Chondrocyte (in vitro differentiated cells): ENCODE measurements at places on chromosomes 2 and 18. TPM values are rescaled to one million over a fixed set of nuclear protein-coding genes. Genes with fewer than 3 reads are reported as not detected.

SPATA3 gene
- total RNA-seq = not detected in 3 replicates

DNER gene
- not detected in 3 replicates for total RNA-seq

BMP10 gene
- total RNA-seq = not detected in 3 replicates

DNA sequence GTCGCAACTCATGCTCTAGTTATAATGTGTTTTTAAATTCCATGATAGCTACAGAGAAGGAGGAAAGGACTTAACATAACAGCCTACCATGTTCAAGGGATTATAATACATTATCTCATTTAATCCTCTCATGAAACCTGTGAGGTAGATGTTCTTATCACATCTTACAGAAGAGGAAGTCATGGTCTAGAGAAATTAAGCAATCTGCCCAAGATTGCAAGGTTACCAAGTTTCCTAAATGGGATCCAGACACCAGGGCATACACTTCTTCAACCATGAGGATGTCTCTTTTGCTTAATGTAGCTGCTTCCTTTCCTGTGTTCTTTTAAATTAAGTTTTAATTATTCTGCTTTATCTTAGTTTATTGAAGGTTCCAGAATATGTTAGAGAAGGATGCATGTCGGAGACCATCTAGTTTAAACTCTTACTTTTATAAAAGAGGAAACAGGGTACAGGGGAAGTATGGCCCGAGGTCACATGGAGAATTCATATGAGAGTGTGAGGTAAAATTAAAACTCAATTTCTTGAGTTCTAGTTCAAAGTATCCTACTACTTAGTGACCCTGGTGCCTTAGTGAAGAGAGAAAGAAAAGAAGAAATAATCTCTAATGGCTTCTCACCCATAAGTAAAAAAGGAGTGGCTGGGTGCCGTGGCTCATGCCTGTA, 3.6 kb upstream of the IL1A start:
- H3K27ac ChIP-seq = no peak overlapping the region
- no peaks in the 10 kb centered on the region for H3K4me1 ChIP-seq
- no peaks in the 10 kb centered on the region for H3K36me3 ChIP-seq
- DNase-seq = no peak

GRCh38 chr18:3623769-3624545, 174.0 kb downstream of the TGIF1 start:
- H3K4me3 ChIP-seq = peak overlapping the region; percentile 46
- H3K27me3 ChIP-seq = no peaks in the 10 kb centered on the region
- H3K36me3 ChIP-seq = no peaks in the 10 kb centered on the region
- peak overlapping the region; percentile 100 for H3K27ac ChIP-seq
- H3K4me1 ChIP-seq = peaks cover 64% of the 10 kb centered on the region

DNA sequence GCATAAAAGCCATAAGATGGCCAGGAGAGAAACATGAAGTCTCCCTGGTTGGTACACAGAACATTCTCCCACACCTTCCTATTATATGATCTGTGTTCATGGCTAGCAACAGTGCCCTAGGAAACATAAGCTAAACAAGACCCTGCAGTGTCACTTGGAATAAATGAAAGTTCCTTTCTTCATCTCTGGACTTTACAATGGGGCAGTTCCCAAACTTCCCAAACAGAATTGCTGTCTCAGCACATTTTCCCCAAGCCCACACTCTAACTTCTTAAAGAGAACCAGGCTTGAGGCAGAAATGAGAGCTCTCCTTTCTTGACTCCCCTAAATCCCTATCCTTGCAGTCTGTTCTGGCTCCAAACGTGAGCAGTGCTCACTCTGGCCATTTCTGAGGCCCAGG, 173.2 kb upstream of the CREB1 start:
- no peak for DNase-seq
- H3K27me3 ChIP-seq = no peaks in the 10 kb centered on the region
- no peaks in the 10 kb centered on the region for H3K4me1 ChIP-seq
- no peak overlapping the region for H3K4me3 ChIP-seq

- peak overlapping the region; percentile 99 for H3K4me3 ChIP-seq
Observed at GRCh38 chr2:188294352-188294926, 2.8 kb downstream of the GULP1 start.

DNA sequence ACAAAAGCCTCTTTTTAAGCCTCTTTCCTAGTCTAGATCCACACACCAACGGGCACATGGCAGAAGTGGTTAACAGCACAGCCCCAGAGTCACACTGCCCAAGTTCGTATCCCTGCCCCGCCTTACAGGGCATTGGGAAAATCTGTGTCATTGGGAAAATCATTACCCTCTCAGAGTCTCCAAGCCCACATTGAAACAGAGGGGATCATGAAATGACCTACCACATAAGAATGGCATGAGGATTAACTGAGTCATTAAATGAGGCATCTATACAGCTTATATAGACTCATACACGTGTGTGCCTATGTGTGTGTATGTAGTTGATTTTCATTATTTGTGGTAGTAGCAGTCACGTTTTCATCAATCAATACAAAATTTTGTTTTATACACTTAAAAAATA, 469.0 kb upstream of the POU3F3 start:
- H3K27ac ChIP-seq = no peak overlapping the region
- H3K27me3 ChIP-seq = peaks cover 2% of the 10 kb centered on the region
- H3K36me3 ChIP-seq = peaks cover 1% of the 10 kb centered on the region
- DNase-seq = no peak
- peaks cover 13% of the 10 kb centered on the region for H3K4me1 ChIP-seq

DNA sequence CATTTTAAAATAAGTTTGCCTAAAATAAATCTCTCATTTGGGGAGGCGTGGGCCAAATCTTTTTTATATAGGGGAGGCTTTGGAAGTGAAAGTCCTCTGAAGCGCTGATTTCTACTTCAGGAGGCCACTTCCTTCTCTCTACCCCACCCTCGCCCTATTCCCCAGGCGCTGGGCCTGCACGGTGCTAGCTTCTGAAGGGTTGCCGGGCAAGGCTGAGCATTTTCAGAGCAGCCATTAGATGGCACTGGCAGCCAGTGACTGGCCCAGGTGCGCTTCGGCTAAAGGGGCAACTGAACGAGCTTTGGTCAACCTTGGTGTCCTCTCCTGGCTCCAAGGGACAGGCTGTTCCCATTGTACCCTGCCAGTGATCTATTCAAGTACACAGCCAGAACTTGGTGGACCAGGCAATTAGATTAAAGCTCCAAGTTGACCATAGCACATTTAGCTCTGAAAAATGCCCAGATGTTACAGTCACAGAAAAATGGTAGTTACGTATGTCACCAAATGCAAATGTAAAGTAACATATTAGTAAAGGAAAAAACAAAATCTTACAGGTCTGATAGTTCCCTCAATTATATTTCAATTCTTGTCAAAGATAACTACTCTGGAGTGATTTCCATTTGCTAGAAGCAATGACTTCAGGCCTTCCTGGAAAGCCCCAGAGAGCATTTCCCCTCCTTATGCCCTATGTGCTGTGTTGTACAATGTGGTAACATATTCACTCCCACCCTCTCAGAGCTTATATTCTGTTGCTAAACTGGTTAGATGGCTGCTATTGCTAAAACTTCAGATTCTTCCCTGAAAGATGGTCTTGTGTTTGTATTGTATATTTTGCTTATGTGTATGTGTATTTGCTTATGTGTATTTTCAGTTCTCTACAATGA, 2.1 kb downstream of the POMC start:
- H3K27ac ChIP-seq = no peak overlapping the region
- H3K4me3 ChIP-seq = no peak overlapping the region
- H3K27me3 ChIP-seq = peaks cover 57% of the 10 kb centered on the region
- H3K4me1 ChIP-seq = no peaks in the 10 kb centered on the region
- no peaks in the 10 kb centered on the region for H3K36me3 ChIP-seq

GRCh38 chr18:76493213-76494161, 1.6 kb downstream of the ZNF516 start:
- no peak for DNase-seq
- H3K27ac ChIP-seq = peak overlapping the region; percentile 96
- H3K36me3 ChIP-seq = no peaks in the 10 kb centered on the region
- H3K27me3 ChIP-seq = no peaks in the 10 kb centered on the region
- H3K4me1 ChIP-seq = peaks cover 34% of the 10 kb centered on the region

GRCh38 chr2:45950606-45951005, 299.1 kb downstream of the PRKCE start:
- no peak for DNase-seq
- H3K27ac ChIP-seq = no peak overlapping the region
- H3K27me3 ChIP-seq = no peaks in the 10 kb centered on the region
- no peaks in the 10 kb centered on the region for H3K36me3 ChIP-seq
- peaks cover 4% of the 10 kb centered on the region for H3K4me1 ChIP-seq

GRCh38 chr2:70094171-70094977, 7.1 kb downstream of the PCBP1 start:
- no peaks in the 10 kb centered on the region for H3K27me3 ChIP-seq
- peak; percentile 11 for DNase-seq
- H3K27ac ChIP-seq = peak overlapping the region; percentile 72
- peaks cover 16% of the 10 kb centered on the region for H3K4me1 ChIP-seq
- no peaks in the 10 kb centered on the region for H3K36me3 ChIP-seq

- no peak overlapping the region for H3K27ac ChIP-seq
- peaks cover 45% of the 10 kb centered on the region for H3K4me1 ChIP-seq
- DNase-seq = no peak
- H3K27me3 ChIP-seq = no peaks in the 10 kb centered on the region
- no peak overlapping the region for H3K4me3 ChIP-seq
Observed at GRCh38 chr2:64104933-64105332, 39.3 kb downstream of the PELI1 start.

GRCh38 chr18:74219056-74219455, 70.7 kb downstream of the TIMM21 start:
- H3K4me3 ChIP-seq = no peak overlapping the region
- peaks cover 5% of the 10 kb centered on the region for H3K27me3 ChIP-seq
- no peak for DNase-seq
- H3K4me1 ChIP-seq = no peaks in the 10 kb centered on the region

- H3K4me1 ChIP-seq = no peaks in the 10 kb centered on the region
- no peak for DNase-seq
- no peaks in the 10 kb centered on the region for H3K36me3 ChIP-seq
- H3K27ac ChIP-seq = no peak overlapping the region
- peaks cover 6% of the 10 kb centered on the region for H3K27me3 ChIP-seq
- no peak overlapping the region for H3K4me3 ChIP-seq
Observed at GRCh38 chr18:64278026-64278425, 129.1 kb upstream of the LINC00305 start.

DNA sequence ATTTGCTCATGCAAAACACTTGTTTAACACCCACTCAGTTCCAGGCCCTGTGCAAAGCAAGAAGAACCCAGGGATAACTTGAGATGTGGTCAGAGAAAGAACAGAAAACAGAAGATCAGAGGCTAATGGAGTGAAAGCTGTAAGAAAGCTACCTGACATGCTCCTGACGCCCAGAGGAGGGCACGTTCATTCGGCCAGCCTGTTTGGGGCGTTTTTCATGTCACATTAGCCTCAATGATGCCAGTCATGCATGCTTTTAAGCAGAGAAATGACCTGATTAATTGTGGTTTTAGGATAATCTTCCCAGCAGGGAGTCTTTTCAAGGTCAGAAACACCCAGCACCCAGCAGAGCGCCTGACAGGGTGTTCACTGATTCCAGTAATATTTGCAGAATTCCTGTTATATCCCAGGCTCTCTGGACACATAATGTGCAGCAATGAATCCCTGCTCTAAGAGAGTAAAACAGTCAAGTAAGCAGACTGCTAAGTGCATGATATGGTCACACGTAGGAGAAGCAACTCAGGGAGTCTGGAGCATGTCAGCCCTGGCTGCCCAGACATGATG, 320.0 kb downstream of the LRATD1 start:
- H3K36me3 ChIP-seq = no peaks in the 10 kb centered on the region
- no peak overlapping the region for H3K4me3 ChIP-seq
- peaks cover 7% of the 10 kb centered on the region for H3K27me3 ChIP-seq
- no peak for DNase-seq
- no peaks in the 10 kb centered on the region for H3K4me1 ChIP-seq

GRCh38 chr2:15059870-15060512, 427.5 kb downstream of the LRATD1 start:
- no peak for DNase-seq
- H3K27me3 ChIP-seq = peaks cover 5% of the 10 kb centered on the region
- H3K36me3 ChIP-seq = no peaks in the 10 kb centered on the region
- no peak overlapping the region for H3K4me3 ChIP-seq

DNA sequence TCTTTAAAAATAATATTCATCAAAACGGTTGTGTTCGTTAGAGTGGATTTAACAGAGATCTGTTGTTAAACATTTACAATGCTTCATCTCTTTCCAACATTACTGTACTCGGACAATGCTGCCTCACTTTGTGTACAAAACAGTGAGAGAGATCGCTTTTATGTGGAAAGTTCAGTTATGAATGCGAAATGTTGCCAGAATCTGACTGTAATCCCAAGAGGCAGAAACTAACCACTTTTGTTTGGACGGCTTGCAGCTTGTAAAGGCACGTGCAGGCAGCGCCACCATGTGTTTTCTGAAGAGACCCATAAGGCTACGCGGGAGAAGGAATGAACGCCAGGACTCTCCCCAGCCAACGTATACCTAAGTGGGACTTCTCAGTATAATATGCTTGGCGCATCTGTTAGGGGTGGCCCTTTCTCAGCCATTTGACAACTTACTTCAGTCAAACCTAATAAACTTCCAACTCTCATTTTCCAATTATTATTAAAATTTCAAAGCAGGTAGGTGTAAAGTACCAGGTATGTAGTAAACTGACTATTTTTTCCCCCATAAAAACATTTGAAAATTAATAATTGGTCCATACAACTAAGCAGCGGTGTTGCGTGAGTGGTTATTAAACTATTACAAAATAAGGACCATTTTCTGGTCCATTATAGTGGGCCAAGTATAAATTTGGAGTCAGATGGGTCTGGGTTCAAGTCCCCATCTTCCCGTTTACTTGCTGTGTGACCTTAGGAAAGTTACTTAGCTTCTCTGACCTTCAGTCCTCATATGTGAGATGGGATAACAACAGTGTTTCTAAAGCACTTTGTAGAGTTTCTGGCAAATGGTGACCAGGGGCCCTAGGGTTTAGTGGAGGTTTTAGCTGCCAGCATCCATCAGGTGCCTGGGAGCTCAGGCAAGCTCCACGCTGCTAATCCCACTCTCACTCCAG, 5.6 kb upstream of the NAPG start:
- H3K27me3 ChIP-seq = peaks cover 2% of the 10 kb centered on the region
- H3K36me3 ChIP-seq = no peaks in the 10 kb centered on the region
- no peak overlapping the region for H3K27ac ChIP-seq
- H3K4me1 ChIP-seq = peaks cover 27% of the 10 kb centered on the region
- H3K4me3 ChIP-seq = no peak overlapping the region

GRCh38 chr2:121018136-121019061, 266.6 kb downstream of the TFCP2L1 start:
- H3K4me3 ChIP-seq = no peak overlapping the region
- H3K27me3 ChIP-seq = peaks cover 1% of the 10 kb centered on the region
- H3K27ac ChIP-seq = no peak overlapping the region
- H3K4me1 ChIP-seq = peaks cover 12% of the 10 kb centered on the region
- H3K36me3 ChIP-seq = peaks cover 2% of the 10 kb centered on the region
- DNase-seq = no peak

DNA sequence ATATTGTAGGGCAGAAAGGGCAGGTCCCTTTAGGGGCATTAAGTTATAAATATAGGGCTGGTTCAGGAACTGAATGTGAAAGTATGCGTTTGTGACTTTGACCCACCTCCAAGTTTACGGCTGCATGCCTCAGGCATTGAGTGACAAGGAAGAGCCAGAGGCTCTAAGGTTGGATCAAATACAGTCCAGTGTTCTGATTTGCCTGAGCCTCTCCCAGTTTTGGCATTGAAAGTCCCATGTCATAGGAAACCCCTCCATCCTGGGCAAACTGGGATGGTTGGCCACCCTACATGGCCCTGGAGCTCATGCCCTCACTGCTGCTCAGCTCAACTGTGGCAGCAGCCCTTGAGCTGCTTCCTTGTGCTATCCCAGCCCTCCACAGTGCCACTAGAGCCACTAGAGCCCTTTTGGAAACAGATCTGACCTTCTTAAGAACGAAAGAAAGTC, 29.9 kb downstream of the HK2 start:
- no peaks in the 10 kb centered on the region for H3K27me3 ChIP-seq
- no peak overlapping the region for H3K27ac ChIP-seq
- peaks cover 67% of the 10 kb centered on the region for H3K4me1 ChIP-seq
- no peak overlapping the region for H3K4me3 ChIP-seq
- H3K36me3 ChIP-seq = peaks cover 4% of the 10 kb centered on the region

GRCh38 chr2:212722046-212722445, 183.4 kb upstream of the ERBB4 start:
- H3K27ac ChIP-seq = no peak overlapping the region
